ENCODE measurements at places on chromosomes 6 and 20.

DNA sequence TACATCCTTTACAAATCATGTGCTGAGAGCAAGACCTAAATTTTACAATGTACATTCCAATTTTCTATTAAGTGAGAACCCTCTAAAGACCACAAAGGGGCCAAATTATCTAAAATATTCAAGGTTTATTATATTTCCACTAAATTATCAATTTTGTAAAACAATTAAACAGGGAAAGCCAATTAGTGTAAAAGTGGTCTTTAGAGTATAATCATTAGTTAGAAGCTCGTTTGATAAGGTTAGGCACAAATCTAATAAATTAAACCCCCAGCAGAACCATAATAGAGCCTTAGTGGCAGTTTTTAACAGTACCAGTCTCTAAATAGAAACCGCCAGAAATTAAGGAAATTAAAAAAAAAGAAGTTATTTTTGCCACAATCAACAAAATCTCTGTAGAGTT is 249.1 kb upstream of the MANEA start:
- DNase-seq: no peak

- DNase-seq: no peak
Measured at GRCh38 chr6:11219400-11219834, 13.1 kb downstream of the NEDD9 start.

- DNase-seq: peak; percentile 29
Measured at GRCh38 chr6:84428300-84428907, 201.0 kb upstream of the CEP162 start.

DNA sequence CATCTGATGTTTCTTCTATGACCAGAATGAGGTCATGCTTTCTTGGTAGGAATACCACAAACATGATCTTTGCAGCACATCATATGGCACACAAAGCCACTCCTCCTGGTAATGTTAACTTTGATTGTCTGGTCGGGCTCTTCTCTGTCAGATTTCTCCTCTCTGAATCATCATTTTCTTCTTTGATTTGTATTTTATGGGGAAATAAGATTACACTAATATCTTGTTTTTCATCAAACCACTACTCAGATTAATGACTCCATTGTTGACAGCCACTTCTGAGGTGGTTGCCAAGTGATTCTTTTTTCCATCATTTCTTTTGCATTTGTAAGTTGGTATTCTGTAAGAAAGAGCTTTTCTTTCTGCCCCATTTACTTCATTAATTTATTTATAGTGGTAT is 29.5 kb downstream of the TRMT11 start:
- DNase-seq: no peak

GRCh38 chr6:166615059-166615770 is 11.8 kb downstream of the RPS6KA2 start:
- no peak for DNase-seq

DNA sequence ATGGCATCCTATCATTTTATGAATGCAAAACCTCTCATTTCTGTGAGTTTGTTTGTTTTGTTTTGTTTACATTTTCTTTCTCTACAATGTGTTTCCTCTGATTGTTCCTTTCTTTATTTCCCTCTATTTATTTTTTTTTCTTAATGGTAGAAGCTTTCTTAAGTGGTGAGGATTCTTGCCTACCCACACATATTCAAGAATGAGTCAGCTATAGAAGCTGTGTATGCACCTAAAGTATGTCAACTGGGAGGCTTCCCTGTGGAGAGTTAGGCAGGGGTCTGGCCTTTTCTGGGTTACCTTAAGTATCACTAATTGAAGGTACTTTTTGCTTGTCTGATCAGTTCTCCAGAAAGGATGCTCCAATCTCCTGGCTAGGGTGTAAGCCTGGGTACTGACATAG is 354.0 kb downstream of the ESR1 start:
- no peak for DNase-seq

DNA sequence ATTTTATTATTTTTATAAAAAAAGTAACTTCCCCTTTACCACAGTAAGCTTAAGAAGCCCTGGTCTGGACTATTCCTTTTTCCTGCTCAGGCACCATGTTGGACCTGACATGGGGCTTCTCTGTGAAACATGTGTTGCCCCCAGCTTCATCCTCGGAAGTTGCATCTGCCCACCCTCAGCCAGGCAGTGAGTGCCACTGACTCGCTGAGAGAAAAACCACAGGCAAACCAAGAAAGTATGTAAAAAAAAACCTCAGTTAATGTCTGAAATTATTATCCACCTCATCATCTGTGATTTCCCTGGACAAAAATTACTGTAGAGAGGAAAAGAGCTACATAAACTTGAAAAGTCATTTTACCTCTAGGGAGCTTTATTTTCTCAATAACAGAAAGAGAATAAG is 109.9 kb upstream of the MCHR2 start:
- DNase-seq: no peak

DNA sequence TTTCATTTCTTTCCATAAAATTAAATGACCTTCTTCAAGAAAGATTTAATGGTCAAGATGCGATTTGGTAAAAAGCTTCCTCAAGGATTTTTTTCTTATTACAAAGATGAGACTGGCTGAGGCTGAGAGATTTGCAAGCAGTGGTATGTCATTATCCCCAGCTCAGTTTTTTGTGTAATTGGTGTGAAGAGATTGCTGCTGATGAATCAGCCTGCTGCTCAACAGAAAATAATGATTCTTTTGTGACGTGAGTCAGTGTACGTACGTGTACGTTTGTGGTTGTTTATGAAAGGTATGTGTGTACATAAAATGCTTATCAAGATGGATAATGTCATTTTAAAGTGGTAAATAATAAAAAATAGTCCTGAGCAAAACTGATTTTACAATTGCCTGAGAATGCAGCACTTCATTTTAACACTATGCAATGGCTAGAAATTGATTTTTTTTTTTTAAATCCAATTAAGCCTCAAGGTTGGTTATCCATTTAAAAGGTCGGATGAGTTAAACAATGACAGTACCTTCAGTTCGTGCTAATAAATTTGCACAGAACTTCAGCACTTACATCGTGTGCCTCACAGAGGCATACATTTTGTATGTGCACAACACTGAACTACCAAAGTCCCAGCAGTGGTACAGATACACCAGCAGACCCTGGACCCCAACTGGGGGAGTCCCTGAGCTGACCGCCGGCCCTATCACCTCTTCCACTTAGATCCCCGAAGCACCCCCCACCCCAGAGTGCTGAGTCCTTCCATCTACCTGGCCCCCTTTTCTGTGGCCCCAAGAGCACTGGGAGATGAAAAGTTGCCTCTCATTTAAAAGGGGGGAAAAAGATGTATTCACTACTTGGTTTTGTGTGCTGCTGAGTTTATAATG is 9.7 kb upstream of the NPEPL1 start:
- no peak for DNase-seq

- no peak for DNase-seq
Measured at GRCh38 chr20:1207293-1207878, 4.1 kb downstream of the C20orf202 start.

- no peak for DNase-seq
Measured at GRCh38 chr6:36516559-36516958, 30.7 kb downstream of the STK38 start.

GRCh38 chr6:116405138-116405537 is 34.4 kb downstream of the DSE start:
- DNase-seq: peak; percentile 58
